Urothelium cell line (cell line): ENCODE measurements at places on chromosomes 2 and 18.

- DNase-seq: no peak
Measured at GRCh38 chr18:53862921-53863320, 361.5 kb downstream of the MBD2 start.

DNA sequence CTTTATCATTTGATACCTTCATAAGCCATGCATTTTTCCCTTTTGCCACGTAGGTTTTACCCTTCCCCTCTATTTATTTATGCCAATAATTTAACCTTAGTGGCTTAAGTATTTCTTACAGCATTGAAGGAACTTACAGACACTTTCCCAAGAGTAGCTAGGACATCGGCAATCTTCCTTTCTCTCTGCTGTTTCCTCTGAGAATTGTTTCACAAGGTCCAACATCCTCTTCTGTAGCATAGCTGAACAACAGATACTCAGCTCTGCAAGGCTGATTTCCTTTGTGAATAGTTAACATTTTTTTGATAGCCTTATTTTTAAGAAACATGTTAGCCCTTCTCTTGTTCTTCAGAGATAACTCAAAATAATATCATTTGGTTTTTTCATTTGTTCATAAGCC, 1.1 kb upstream of the GCA start:
- no peak for DNase-seq

DNA sequence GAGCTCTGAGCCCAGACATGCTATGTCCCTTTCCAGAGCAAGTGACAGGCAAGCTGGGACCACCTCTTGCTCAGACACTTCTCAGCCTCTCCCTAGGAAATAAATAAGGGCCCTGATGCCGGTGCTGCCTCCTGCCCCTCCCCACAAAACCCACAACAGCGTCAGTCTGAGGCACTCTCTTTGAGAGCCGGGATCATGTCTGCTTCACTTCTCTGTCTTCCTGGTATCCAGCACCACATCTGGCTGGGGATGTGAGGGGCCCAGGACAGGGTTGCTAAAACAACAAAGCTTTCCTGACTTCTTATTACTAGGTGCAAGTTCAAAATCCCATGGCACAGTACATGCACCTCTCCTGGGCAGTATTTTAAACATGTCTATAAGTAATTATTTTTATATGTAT, 103.9 kb upstream of the GLI2 start:
- DNase-seq: no peak

- no peak for DNase-seq
Measured at GRCh38 chr2:58057707-58058530, 11.3 kb downstream of the VRK2 start.

GRCh38 chr2:119011162-119011909, 69.3 kb downstream of the MARCO start:
- DNase-seq: peak; percentile 83

GRCh38 chr2:136844546-136844945, 79.2 kb downstream of the THSD7B start:
- no peak for DNase-seq

- no peak for DNase-seq
Measured at GRCh38 chr18:80252136-80252535, 4.8 kb upstream of the PARD6G start.

GRCh38 chr2:175312137-175312536, 130.6 kb upstream of the ATP5MC3 start:
- no peak for DNase-seq
